ENCODE measurements at places on chromosomes 6 and 20.

GRCh38 chr6:108200631-108201030 lies 34.8 kb downstream of the NR2E1 start:
- DNase-seq: no peak

- DNase-seq: no peak
Observed at GRCh38 chr6:147154454-147154853, 49.8 kb upstream of the STXBP5 start.

- no peak for DNase-seq
Observed at GRCh38 chr20:16821211-16822089, 73.3 kb downstream of the OTOR start.

DNA sequence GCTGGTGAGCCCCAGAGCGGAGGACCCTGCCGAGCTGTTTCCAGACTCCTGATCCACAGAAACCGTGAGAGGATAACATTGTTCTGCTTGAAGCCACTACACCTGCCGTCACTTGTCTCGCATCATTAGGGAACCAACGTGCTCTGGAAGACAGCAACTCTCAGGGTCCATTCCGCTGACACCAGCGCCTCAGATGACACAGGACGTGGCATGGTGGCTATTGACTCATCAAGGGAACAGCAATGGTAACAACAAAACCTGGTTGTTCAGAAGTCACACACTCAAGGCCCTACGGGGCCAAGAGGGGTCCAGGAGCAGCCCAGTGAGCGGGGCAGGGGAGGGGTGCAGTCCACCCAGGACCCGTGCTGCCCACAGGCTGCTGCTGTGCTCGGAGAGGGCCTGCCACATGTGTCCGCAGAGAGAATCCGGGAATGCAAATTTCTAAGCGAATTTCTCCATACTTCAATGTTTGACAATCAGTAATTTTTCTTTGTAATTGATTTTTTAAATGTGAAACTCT lies 110.4 kb downstream of the TTLL2 start:
- DNase-seq: no peak

DNA sequence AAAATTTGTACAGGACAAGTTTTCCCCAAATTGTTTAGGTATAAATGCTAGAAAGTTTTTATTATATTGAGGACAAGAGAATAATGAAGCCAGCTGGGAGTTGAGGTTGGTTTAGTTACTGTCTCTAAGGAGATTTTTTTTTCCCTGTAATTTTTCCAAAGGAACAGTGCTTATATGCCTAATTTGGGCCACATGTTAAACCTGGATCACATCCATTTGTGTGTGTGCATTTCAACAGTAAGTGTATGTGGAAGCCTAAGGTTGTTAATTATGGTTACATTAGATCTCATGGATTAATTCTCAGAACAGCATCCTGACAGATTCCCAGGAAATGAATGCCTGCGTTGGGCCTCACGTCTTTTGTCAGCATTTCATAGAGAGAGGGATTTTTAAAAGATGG lies 4.5 kb downstream of the IGF2R start:
- no peak for DNase-seq

DNA sequence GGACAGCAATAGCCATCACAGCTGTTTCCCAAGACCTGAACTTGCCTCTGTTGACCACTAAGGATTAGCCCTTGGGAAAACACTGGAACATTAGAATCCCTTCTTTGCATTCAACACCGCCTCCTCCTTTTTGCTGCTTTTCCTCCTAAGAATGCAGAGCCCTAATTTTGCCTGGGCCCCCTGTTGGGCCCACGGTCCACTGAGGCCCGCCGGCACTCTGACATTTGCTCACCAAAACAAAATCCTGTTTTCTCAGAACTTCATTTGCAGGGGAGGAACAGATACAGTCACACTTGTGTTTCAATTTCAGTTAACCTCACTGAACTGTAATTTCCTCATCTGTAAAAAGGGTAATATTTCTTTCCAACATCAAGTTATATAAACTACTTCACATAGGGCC lies 116.0 kb upstream of the JARID2 start:
- DNase-seq: no peak

GRCh38 chr20:11719153-11719552 lies 198.5 kb upstream of the BTBD3 start:
- no peak for DNase-seq

- DNase-seq: no peak
Observed at GRCh38 chr20:50730765-50731054, 670 bp upstream of the PARD6B start.

DNA sequence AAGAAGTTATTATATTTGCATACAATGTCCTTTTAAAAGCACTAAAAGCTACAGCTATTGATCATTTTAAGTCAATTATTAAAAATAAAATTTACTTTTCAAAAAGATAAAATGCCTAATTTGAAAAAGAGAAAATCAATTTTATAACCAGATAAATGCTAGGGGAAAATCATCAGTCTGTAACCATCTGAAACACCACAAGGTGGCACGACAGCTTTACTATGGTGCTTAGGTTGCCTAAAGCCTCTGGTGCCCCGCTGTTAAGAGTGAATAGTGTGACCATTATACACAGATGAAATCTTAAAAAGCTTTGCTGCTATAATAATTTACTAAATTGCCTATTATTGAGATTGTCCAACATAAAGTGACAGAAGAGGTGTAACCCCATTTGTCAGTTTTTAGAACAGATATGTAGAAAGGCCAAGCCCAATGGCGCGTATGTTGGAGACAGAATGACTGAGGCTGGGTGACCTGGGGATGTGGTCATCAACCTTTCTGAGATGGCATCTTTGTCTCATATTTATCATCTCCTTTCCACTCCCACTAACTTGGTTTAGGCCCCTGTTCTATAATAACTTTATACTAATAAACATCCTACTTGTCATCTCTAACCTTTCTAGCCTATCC lies 100.8 kb downstream of the MOXD1 start:
- no peak for DNase-seq

DNA sequence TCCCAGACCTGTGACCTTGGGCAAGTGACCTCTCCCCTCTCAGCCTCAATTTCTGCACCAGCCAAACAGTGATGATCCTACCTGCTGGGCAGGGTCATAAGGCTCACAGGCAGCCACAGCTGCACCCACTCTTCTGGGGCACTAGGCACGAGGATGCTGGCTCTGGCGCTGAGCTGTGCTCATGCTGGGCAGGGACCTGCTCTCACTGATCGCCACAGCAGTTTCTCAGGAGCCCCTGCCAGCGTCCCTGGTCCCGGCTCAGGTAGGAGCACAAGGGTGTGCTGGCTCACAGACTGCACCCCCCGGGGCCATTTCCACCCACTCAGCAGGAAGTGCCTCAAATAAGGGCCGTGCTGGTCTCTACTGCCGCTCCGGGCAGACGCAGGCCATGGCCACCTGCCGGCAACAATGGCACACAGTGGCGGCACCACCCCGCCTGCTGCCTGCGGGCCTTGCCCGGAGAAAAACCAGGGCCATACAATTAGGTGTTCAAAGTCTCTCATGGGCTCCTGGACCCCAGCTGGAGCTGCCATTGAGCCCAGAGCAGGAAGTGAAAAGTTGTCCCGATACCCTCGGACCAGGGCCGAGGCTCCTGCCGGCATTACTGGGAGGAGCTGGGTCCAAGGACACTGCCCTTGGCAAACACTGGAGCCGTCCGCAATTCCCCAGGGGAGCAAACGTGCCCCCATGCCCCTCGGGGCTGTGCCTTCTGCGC lies 4.6 kb upstream of the CABLES2 start:
- no peak for DNase-seq

- no peak for DNase-seq
Observed at GRCh38 chr6:147390909-147391536, 117.5 kb upstream of the SAMD5 start.

- DNase-seq: no peak
Observed at GRCh38 chr20:1920826-1921225, 25.6 kb downstream of the SIRPA start.

DNA sequence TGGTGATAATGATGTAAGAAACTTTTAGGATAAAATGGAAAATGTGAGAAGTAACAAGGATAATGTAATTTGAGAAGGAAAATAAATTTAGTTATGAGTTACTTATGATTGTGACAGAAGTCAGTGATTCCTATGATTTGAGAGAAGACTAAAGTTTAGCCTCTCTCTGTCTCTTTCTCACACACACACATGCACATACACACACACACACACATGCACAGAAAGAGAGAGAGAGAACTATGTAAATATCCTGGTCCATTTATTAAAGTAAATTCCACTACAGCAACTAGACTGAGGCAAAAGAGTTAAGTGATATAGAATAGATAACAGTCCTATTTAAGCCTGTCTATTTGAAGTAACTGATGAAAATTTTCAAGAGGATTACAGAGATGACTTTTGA lies 375.2 kb downstream of the CD109 start:
- DNase-seq: no peak

DNA sequence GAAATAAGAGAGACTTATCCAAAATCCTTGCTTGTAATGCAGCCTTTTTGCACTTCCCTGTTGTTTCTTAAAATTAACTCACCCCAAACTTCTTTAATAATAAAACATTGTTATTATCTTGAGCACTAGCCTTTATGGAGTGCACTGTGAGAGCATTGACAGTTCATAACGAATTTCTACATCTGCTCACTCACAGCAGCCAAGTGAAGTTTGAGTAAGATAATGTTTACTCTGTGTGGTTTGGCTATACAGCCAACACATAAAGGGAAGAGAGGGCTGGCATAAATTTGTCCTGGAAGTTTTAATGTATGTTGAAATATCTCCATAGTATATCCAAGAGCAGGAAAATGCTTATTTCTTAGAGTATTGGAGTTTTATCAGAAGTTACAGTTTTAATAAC lies 227.9 kb downstream of the FRK start:
- DNase-seq: no peak
